ENCODE measurements at places on chromosomes 13 and 19.

DNA sequence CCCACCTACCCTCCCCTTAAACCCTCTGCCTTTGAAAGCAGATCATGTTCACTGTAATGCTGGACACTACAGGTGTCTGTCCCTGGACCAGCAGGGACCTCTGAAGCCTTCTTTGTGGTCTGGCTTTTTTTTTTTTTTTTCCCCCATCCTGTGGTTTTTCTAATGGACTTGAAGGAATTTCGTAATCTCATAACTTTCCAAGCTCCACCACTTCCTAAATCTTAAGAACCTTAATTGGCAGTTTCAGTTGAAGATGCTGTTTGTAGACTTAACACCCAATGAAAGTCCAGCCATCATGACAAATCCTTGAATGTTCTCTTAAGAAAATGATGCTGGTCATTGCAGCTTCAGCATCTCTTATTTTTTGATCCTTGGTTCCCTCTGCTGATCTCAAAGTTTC is 45.0 kb upstream of the LRCH1 start:
- DNase-seq, result no peak

DNA sequence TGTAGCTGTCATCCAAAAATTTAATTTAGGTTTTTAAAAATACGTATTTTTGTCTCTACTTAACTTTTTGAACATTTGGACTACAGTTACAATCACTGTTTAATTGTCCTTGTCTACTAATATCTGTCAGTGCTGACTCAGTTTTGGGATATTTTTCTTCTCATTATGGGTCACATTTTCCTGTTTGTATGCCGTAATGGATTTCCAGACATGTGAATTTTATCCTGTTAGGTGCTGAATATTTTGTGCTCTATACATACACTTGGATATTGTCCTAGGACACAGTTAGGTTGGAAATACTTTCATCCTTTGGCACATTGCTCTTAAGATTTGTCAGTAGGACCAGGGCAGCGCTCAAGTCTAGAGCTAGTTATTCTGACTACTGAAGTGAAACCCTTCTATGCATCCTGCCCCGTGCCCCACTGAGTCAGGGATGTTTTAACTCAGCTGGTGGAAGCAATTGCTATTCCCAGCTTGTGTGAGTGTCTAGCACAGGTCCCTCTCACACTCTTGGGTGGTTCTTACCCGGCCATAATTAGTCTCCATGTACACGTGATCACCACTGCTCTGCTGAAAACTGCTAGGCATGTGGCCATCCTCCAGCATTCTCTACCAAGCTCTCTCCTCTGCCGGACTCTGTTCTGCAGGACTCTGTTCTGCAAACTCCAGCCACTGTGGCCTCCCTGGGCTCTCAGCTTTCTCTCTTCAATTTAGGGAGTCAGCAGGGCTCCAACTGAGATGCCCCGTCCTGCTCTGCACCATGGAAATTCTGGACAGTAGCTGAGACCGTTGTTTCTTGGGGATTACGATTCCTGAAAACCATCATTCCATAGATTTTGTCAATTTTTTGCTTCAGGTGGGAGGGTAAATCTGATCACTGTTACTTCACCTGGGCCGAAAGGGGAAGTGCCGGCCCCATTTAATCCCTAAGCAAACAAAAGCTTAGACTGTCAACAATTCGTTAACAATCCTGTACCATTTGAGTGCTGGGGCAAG is 11.1 kb downstream of the PROZ start:
- no peak for DNase-seq

DNA sequence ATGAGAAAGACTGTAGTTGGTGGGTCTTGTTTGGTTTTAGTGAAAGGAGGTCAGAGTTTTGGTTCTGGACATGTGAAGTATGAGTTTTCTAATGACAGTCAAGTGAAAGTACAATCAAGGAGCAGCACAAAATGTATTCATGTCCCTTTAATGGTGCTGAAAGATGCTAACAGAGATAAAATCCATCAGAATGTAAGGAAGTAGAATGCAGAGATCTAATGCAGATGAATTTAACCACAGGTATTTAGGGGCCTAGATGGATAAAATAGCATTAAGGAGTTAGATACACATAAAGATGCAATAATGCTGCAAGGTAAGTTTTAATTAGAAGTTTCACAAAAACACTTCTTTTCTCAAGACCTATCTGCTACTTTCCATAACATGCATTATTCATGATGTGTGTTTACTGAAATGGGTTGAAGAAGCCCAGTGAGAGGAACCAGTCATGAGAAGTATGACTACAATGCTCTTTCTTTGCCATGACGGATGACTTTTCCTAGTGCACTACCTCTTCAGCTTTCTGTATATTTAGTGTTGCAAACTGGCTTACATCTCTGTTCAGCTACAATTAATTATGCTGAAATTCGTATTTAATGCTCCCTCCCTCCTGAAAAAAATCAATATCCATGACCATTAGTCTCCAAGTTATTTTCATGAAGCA is 222.9 kb upstream of the HTR2A start:
- DNase-seq, result no peak

DNA sequence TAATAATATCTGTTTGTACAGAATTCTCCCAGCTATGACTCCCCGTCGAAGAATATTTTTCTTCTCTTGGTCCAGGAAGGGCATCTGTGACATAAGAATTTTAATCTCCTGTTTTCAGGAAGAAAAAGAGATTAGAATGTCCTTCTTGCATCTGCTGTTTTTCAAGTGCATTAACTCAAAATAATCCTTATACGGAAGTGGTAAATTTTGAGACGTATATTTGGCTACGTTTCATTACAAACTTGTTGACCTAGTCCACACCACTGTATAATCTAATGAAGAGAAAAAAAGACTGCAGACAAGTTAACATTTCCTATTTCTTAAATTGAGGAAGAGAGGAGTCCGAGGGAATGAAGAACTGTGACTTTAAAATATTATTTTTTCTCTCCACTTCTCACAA is 959.9 kb downstream of the DIAPH3 start:
- no peak for DNase-seq

DNA sequence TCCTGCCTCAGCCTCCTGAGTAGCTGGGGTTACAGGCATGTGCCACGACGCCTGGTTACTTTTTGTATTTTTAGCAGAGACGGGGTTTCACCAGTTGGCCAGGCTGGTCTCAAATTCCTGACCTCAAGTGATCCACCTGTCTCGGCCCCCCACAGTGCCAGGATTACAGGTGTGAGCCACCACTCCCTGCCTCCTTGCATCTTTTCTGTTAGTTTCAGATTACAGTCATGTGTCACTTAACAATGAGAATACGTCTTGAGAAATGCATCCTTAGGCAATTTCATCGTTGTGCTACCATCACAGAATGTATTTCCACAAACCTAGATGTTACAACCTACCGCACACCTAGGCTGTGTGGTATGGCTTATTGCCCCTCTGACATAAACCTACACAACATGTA is 180.4 kb downstream of the TM9SF2 start:
- DNase-seq, result no peak

DNA sequence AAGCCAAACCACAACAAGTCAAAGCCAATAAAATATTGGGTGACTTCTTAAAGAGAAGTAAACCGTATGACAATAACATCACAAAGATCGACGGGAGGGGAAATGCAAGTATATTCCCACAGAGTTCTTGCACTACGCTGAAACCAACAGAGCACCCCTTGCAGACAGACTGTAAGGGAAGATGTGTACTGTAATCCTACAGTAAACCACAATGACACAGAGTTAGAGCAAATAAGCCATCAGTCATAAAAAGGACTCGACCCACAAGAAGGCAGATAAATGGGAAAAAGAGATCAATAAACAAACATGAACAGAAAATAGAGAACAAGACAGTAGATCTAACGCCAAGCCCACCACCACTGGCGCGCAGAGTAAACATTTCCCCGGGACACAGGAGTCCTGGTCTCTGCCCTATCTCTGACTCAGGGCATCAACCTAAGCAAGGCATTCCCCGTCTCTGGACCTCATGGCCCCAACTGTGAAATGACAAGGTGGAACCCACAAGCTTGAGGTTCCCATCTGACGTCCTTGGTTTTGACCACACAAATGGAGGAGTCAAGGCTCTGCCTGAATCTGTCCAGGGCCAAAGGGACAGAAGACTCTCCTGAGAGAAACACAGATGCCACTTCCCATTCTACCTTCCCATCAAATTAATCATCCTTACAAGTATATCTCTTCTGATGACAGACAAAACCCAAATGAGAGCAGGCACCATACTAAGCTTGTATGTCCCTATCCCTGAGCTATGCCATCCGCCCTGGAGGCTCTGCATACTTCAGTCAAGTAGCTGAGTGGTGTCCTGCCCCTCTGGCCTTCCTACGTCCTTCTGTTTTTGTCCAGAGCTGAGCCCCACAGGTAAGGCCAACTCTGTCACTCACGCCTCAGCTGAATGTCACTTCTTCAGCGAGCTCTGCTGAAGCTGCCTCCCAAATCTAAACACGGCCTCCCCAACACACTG is 15.0 kb downstream of the SAFB2 start:
- DNase-seq, result no peak

GRCh38 chr13:47798194-47798593 is 202.9 kb downstream of the SUCLA2 start:
- DNase-seq, result no peak

- no peak for DNase-seq
Observed at GRCh38 chr13:75458696-75459422, 23.1 kb downstream of the TBC1D4 start.

- DNase-seq, result no peak
Observed at GRCh38 chr13:94239135-94239534, 240.3 kb downstream of the DCT start.

DNA sequence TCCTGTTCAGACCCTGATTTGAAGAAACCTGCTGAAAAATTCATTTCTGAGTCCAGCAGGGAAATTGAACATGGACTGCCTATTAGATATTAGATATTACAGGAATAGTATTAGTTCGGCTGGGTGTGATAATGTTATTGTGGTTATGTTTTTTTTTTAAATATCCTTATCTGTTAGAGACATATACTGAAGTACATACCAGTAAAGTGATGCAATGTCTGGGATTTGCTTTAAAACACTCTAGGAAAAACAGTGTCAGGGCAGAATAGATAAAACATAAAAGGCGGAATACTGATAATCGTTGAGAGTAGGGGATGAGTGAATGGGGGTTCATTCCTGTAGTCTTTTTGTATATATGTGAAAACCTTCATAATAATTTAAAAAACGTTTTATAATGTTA is 28.7 kb upstream of the AMER2 start:
- no peak for DNase-seq
